CD4-positive, CD25-positive, alpha-beta regulatory T cell (primary cell): ENCODE measurements at places on chromosomes 5 and 9. TPM values are rescaled to one million over a fixed set of nuclear protein-coding genes. Genes with fewer than 3 reads are reported as not detected.

GRCh38 chr9:113486327-113486726, 22.8 kb downstream of the RGS3 start:
- no peak overlapping the region for H3K27ac ChIP-seq
- no peaks in the 10 kb centered on the region for H3K36me3 ChIP-seq
- H3K4me1 ChIP-seq: no peaks in the 10 kb centered on the region
- no peak for DNase-seq

GRCh38 chr5:111159845-111160244, 64.3 kb upstream of the CAMK4 start:
- no peaks in the 10 kb centered on the region for H3K36me3 ChIP-seq
- no peak for DNase-seq
- peaks cover 3% of the 10 kb centered on the region for H3K4me1 ChIP-seq
- H3K27ac ChIP-seq: no peak overlapping the region

DNA sequence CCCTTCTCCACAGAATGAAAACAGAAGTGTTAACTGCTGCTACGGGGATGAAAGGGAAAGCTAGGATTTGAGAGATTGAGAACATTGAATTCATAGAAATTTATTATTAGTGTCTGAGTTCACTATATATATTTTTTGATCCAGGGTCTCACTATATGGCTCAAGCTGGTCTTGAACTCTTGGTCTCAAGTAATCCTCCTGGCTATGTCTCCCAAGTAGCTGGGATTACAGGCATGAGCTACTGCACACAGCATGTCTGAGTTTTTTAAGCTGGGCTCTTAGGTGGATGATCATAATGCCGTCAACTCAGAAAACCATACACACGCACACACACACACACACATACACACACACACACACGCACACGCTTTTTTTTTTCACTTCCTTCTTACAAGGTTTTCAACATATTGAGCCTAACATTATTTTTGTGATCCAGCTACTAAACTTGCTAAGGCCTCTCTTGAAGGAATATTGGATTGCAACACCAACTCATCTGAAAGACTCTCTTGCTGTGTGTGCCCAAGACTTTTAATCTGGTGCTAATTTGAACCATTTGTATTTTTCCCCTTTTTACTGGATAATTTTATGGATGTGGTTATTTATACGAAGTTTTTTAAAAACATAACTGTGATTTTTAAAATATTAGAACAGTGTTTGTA, 1045.4 kb downstream of the DTWD2 start:
- no peak overlapping the region for H3K27ac ChIP-seq
- H3K36me3 ChIP-seq: no peaks in the 10 kb centered on the region
- H3K27me3 ChIP-seq: no peaks in the 10 kb centered on the region
- H3K4me1 ChIP-seq: no peaks in the 10 kb centered on the region
- no peak for DNase-seq
- H3K4me3 ChIP-seq: no peak overlapping the region

GRCh38 chr5:157076558-157076957, 17.6 kb upstream of the HAVCR1 start:
- H3K4me1 ChIP-seq: no peaks in the 10 kb centered on the region
- no peak overlapping the region for H3K4me3 ChIP-seq
- H3K36me3 ChIP-seq: no peaks in the 10 kb centered on the region
- DNase-seq: peak; percentile 39
- H3K27ac ChIP-seq: no peak overlapping the region

DNA sequence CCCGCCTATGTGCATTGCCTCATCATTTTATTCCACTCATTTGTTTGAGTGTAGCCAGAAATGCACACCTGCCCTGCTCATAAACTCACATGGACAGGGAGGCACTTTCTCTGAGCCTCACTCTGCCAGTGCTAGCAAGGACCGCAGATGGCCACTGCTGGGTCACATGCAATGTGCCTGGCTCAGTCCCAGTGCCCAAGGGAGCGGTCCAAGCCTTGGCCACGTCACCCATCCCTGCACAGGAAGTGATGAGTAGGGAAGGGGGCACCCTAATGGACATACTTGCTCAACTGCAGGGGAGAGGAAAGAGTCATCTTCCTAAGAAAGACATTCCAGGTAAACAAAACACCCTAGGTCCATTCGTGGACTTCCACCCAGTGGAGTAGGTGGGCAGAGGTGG, 630.9 kb downstream of the IRX1 start:
- no peak overlapping the region for H3K27ac ChIP-seq
- no peaks in the 10 kb centered on the region for H3K27me3 ChIP-seq
- no peak overlapping the region for H3K4me3 ChIP-seq
- no peak for DNase-seq

- no peak overlapping the region for H3K4me3 ChIP-seq
- H3K36me3 ChIP-seq: peaks cover 23% of the 10 kb centered on the region
- H3K27me3 ChIP-seq: no peaks in the 10 kb centered on the region
Observed at GRCh38 chr5:134837530-134838181, 8.1 kb upstream of the C5orf24 start.

IFNB1 gene
- total RNA-seq: not detected

CDX1 gene
- total RNA-seq: not detected
